ENCODE measurements at places on chromosomes 4 and X.

DNA sequence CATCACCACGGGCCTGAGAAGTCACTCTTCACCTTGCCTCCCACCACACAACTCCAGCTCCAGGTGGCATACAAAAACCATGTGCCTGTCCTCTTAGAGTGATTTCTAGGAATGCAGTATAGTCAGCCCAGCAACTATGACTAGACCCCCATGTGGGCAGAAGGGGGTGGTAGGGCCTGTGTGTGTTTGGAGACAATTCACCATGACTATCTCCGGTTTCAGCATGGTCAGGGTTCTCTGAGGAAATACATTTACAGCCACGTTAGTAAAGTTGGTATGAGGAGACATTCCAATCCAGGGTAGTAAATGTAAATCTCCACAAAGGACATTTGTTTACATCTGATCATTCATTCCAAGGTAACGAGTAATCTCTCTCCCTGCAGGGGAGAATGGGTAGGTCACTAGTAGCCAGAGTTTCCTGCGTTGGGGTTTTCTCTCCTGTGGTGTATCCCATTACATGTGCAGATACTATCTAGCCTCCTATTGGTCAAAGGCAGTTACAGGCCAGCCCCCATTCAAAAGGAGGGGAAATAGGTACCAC is 4.2 kb upstream of the MTMR1 start:
- no peak for ATAC-seq

DNA sequence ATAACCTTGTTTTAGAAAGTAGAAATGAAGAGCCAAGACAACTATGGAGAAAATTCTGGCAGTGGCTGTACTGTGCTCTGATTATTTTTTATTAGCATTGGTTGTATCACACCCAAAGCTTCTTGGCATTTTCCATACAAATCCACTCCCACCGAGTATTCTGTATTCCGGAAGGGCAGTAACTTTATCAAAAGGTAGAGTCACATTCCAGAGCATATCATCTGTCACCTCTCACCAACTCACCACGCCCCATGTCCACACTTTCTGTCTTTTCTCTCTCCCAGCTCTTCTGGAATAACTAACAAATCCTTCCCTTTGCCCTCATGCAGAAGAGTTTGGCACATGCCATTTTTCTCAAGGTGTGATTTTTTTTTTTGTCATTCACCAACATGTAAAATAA is 52.7 kb downstream of the CORIN start:
- no peak for ATAC-seq

DNA sequence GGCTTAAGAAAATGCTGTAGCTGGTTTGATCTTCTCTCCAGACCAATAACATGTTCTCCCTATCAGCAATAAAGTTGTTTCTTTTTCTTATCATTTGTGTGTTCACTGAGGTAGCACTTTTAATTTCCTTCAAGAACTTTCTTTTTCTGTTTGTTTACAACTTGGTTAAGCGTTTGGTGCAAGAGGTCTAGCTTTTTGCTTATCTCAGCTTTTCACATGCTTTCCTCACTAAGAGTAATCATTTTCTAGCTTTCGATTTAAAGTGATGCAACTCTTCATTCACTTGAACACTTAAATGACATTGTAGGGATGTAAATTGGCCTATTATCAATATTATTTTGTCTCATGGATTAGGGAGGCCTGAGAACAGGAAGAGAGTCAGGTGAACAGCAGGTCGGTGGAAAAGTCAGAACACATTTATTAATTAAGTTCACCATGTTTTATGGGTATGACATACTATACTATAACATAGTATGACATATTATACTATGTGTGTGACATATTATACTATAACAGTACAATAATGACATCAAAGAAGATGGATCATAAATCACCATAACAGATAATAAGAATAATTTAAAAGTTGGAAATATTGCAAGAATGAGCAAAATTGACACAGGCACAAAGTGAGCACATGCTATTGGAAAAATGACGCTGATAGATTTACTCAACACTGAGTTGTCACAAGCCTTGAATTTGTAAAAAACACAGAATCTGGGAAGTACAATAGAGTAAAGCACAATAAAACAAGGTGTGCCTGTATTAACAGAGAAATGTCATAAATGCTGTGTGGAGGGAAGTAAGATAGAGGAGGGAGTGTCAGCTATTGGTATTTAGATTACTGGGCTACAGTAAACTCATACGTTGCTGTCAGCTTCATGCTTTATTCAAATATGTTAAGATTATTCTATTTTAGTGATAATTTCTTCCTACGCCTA is 218.6 kb upstream of the SLC7A11 start:
- ATAC-seq: peak; percentile 93

DNA sequence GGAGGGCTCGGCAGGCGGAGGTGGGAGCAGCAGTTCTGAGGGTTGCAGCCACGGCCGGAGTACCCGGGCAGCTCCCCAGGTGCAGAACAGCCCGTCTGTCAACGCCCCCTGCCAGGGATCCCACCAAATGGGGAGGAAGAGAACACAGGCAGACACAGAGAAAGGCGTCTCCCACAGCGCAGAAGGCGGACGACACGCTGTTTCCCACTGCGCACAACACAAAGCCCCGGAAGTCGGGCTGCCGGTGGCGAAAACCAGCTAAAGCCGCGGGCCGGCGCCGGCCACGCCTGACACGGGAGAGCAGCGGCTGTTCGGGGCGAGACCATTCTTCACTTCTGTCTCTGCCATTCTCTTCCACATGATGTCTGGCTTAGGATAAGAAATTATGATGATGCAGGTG is 31.6 kb downstream of the CTBP1 start:
- no peak for ATAC-seq
